Activated B cell treated with CpG ODN at 0.5 μM for 24 hours (primary cell): ENCODE measurements at places on chromosomes 6 and 20. TPM values are rescaled to one million over a fixed set of nuclear protein-coding genes. Genes with fewer than 3 reads are reported as not detected.

GRCh38 chr6:75467284-75467683 lies 26.3 kb downstream of the FILIP1 start:
- no peak for DNase-seq

DNA sequence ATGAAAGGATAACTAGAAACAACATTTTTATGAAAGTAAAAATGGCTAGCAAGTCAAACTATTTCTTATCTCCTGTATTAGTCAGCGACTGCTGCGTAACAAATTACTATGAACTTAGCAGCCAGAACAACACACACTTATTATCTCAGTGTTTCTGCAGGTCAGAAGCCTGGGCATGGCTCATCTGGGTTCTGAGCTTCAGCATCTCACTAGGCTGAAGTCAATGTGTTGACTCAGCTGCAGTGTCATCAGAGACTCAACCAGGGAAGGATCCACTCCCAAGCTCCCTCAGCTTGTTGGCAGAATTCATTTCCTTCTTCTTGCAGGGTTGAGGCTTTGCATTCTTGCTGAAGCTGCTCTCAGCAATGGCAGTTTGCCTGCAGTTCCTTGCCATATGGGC lies 33.2 kb upstream of the IGF2R start:
- no peak for DNase-seq

TINAG gene
- not detected in 2 replicates for total RNA-seq

GRCh38 chr6:141957271-141957670 lies 175.5 kb upstream of the GJE1 start:
- DNase-seq, result no peak

HLA-DMB gene
- total RNA-seq, result 341 and 365 TPM in 2 replicates

PTGIS gene
- not detected in 2 replicates for total RNA-seq

DNA sequence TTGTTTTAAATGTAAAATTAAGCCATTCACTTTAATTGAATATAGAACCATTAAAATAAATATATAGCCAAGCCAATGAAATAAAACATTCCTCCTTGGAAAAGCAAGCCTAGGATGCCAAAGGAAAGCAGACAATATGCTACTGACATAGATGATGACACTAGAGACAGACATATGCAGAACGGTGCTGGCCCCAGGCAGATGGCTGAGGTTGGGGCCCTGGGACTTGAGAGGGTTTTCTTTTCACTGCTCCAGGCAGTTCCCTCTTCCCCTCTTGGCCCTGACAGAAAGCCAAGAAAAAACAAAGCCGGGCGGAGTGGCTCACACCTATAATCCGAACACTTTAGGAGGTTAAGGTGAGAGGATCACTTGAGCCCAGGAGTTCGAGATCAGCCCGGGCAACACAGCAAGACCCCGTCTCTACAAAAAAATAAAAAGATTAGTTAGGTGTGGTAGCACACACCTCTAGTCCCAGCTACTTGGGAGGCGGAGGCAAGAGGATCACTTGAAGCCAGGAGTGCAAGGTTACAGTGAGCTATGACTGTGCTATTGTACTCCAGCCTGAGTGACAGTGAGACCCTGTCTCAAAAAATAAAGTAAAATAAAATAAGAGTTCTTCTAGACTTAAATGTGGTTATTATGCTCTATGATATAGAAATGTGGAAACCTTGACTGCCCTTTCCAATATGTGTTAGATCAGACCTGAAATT lies 31.2 kb downstream of the FASTKD5 start:
- no peak for DNase-seq

DNA sequence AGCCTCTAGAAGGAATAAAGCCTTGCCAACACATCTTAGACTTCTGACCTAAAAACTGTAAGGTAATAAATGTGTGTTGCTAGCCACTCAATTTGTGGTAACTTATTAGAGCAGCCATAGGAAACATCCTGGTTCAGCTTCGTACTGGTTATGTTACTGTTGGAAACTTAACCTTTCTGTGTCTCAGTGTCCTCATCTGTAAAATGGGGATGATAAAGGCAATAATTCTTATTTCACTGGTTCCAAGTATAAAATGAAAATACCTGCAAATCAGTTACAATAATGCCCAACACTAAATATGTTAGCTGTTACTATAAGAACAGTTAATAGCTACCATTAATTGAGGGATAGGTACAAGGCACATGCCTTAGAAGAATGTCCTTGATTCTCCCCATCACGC lies 14.3 kb upstream of the RBPJL start:
- DNase-seq, result no peak

GRCh38 chr6:12060780-12061609 lies 48.9 kb downstream of the HIVEP1 start:
- peak; percentile 66 for DNase-seq

ABHD16B gene
- total RNA-seq, result not detected in 2 replicates

- no peak for DNase-seq
These were observed 121.5 kb upstream of the FOXQ1 start for GRCh38 chr6:1190366-1190765.

DNA sequence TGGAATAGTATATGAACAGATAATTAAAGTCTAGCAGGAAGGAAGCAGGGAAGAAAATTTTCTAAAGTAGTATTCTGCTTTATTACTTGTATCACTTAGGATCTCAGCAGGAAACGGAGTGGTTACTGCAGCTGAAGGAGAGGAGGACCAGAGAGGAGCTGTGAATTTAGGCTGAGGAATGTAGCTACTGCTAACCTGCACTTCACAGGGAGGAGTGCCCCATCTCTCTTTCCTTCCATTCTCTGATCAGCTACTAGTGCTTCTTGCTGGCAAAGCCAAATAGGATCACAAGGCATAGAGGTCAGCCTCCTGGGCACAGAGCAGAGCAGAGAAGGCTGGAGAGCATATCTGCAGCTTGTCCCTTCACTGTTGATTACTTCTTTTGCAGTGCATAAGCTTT lies 205.3 kb upstream of the ASCC3 start:
- DNase-seq, result no peak

DNA sequence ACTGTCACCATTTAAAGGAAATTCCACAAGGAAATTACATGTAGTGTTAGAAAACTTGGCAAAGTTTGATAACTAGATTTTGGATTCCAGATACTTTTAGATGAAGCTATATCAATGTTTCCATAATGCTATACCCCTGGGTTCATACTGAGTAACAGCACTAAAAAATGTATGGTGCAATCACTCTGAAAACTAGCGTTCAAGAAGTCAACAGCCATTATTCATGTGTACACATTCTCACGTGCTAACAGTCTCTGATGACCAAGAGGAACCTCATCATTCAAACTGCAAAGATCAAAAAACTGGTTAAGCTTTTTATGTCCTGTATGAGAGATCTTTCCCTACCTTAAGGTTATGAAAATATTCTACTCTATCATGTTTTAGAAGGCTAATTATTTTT lies 197.6 kb downstream of the GMDS start:
- DNase-seq, result no peak
